AG10803 (cell line): ENCODE measurements at places on chromosomes 1 and 21.
A peak's percentile ranks its signal among the peaks of the same experiment; 100 is the strongest.

DNA sequence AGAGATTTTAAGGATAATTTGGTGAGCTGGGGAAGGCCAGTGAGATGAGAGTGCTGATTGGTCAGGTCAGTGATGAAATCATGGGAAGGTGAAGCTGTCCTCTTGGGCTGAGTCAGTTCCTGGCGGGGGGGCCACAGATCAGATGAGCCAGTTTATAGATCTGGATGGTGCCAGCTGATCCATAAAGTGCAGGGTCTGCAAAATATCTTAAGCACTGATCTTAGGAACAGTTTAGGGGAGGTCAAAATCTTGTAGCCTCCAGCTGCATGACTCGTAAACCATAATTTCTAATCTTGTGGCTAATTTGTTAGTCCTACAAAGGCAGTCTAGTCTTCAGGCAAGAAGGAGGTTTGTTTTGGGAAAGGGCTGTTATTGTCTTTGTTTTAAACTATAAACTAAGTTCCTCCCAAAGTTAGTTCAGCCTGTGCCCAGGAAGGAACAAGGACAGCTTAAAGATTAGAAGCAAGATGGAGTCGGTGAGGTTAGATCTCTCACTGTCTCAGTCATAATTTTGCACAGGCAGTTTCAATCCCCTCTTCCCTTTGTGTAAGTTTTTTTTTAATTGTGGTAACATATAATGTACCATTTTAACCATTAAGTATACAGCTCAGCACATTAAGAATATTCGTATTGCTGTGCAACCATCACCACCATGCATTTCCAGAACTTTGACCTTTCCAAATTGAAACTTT lies 39.4 kb downstream of the PTAFR start:
- DNase-seq = no peak

DNA sequence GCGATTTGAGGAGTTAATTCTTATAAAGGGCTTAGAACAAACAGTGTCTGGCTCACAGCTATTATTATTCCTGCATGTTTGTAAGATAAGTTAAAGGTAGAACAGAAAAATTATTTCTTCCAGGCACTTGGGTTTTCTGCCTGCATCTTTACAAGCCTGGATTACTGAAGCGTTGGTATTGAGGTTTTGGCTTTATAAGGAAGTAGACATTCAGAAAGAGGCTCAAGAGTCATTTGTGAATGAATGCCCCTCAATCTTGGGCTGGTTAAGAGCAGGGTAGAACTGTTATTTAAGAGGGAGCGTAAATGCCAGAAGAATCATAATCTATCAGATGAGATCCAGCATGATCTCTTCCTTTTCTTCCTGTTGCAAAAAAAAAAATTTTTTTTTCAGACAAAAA lies 77.3 kb upstream of the ARID1A start:
- no peak for DNase-seq

- no peak for DNase-seq
Observed at GRCh38 chr1:34283142-34283541, 106.4 kb downstream of the C1orf94 start.

DNA sequence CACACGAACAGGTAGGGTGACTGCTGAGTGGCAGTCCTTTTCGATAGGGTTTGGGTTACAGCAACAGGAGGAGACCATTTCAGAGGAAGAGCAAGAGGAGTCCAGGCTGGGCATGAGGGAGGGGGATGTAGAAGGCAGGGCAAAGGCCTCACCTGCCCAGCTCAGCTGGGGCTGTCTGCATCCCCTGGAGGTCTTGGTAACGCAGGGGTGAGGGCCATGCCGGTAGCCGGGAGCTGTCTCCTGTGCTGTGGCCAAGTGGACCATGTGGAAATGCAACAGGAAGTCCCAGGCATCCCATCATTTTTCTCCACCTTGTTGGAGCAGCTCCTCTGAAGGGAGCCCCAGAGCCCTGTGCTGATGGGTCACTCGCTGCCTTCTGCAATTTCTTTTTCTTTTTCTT lies 105.4 kb upstream of the C1orf174 start:
- DNase-seq = no peak

DNA sequence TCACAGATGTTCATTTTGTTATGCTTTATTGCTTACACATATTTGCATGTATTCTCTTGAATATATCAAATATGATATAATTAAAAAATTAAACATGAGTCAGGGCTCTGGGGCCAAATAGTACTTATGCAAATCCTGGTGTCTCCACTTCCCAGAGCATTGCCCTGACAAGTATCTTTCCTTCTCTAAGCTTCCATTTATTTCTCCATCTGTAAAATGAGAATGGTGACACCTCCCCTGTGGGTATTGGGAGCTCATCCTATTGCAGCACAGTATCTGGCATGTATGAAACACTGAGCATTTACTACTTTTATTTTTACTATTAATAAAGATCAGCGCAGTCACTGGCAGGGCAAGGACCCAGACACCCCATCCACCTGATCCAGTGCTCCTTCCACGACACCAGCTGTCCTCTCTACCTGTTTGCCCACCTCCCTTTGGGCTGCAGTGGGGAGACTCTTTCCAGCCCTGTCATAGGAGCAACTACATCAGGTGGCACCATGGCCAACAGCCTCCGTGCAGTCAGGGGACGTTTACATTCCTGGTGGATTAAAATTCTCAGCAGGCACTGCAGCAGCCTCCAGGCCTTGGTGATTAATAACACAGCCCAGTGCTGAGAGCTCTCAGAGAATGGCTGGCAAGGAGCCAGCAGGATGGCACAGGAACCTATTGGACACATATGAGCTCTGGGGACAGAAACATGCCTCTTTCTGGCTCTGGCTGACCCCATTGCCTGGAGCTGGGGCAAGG lies 113.0 kb downstream of the DMRTB1 start:
- peak; percentile 72 for DNase-seq

- no peak for DNase-seq
Observed at GRCh38 chr21:34343347-34343746, 20.5 kb upstream of the KCNE2 start.

GRCh38 chr21:26557106-26557505 lies 16.0 kb downstream of the CYYR1 start:
- DNase-seq = no peak

DNA sequence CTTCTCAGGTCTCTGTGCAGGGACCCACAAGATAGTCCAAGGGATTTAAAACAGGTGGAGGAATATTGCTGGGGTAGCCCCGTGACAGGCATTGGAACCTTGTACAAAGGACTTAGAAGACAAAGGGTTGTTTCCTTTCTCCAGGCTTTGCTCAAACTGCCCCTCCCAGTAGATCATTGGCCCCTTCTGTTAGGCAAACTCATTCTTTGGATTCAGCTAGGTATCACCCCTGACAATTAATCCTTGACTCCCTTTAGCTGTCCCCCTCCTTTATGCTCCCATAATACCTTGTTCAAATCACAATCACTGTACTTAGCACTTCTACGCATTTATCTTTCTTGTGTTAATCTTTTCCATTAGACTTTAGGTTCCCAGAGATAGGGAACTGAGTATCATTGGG lies 360.5 kb downstream of the KCNH1 start:
- DNase-seq = no peak

GRCh38 chr1:3073489-3074296 lies 4.7 kb downstream of the PRDM16 start:
- no peak for DNase-seq

DNA sequence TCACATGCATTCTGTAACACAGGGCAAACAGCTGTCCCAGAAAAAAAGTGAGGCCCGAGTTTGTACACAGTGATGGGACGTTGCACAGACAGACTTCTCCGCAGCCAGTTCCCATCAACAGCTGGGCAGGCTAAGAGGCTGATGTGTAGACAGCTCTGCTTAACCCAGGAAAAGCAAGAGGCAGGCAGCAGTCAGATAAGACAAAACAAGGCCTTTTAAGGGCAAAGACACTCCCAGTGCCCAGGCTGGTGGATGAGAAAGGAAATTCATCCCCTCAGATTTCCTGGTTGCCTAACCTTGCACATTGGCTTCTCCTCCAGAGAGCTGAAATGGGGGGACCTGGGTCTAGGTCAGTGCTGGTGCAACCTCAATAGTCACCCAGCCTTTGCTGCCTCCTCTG lies 17.2 kb upstream of the PHLDA3 start:
- DNase-seq = no peak

DNA sequence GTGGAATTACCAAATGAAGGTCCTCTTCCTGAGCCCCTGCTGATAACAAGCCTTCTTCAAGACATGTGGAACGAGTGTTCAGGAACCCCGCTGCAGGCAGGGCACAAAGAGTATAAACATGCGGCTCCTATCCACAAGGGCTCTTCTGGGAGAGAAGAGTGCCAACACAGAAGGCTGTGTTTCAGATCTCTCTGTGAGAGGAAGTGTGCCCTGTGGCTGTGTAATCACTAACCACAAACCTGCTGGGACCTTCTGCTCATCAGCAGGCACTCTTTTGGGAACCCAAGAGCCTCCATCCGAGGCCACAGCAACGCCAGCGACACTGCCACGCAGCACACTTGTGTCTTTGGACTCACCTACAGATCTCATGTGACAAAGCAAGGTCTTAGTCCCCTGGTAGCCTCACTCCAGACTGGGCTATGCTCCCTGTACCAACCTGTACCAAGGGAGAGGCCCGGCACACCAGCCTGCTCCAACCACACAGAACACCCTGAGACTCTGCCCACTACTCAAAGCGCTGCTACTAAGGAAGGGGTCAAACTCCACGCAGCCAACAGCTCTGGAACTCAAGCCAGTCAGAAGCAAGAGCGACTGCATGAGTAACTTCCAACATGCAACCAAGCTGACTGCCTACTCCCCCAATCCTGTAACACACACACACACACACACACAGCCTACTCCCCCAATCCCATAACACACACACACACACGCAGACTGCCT lies 7.8 kb downstream of the PTTG1IP start:
- DNase-seq = no peak

DNA sequence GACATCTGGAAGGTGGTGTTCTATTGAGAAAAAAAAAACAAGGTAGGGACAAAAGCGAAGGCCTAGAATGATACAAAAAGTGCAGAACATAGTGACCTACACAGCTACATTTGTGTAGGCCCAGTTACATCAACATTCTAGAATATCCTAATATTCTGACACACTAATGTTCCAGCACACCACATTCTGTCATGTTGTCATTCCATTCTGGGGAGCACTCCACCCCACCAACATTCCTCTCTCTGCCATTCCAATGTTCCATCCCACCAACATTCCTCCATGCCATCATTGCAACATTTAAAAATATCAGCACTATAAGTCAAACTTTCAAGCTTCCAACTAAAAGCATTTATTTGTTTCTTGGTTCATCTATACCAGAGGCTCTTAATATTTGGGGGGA lies 28.5 kb downstream of the COA7 start:
- DNase-seq = peak; percentile 90

DNA sequence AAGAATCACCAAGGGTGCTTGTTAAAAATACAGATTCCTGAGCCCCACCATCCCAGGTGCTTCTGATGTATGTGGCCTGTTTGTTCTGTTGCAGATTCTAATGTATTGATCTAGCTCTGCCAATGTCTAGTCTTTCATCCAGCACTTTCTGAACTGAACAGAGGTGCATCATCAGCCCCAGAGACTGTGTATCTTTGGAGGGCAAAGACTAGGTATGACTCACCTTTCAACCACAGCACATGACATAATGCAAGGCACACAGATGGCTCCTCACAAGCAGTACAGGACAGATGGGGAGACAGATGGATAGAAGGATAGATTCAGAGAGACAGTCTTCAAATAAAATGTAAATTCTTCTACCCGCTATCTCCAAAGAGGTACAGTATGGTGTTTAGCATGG lies 32.3 kb downstream of the CD58 start:
- peak; percentile 14 for DNase-seq

- DNase-seq = no peak
Observed at GRCh38 chr1:115057661-115058254, 28.1 kb downstream of the TSHB start.

DNA sequence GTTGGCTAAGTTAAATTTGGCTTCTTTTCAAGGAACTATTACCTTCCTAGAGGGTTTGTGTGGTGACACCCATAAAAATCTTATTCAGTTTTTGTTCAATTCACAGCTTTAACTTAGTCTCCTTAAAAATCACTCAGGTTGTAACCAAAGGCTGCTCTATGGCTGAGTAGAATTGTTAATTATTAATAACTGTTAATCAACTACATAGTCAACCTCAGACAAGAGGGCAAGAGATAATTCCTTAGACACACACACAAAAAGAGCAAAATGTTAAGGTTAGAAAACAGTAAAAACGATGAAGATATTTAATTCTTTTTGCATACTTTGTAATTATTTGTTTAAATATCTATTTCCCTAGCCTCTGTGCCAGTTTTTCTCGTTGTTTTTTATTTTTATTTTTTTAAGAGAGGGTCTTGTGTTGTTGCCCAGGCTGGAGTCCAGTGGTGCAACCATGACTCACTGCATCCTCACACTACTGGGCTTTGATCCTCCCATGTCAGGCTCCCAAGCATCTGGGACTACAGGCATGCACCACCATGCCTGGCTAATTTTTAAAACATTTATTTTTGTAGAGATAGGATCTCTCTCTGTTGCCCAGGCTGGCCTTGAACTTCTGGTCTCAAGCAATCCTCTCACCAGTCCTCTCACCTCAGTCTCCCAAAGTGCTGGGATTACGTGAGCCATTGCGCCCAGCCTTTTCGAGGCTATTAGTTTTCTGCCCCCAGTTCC lies 215.2 kb downstream of the DISC1 start:
- peak; percentile 87 for DNase-seq

DNA sequence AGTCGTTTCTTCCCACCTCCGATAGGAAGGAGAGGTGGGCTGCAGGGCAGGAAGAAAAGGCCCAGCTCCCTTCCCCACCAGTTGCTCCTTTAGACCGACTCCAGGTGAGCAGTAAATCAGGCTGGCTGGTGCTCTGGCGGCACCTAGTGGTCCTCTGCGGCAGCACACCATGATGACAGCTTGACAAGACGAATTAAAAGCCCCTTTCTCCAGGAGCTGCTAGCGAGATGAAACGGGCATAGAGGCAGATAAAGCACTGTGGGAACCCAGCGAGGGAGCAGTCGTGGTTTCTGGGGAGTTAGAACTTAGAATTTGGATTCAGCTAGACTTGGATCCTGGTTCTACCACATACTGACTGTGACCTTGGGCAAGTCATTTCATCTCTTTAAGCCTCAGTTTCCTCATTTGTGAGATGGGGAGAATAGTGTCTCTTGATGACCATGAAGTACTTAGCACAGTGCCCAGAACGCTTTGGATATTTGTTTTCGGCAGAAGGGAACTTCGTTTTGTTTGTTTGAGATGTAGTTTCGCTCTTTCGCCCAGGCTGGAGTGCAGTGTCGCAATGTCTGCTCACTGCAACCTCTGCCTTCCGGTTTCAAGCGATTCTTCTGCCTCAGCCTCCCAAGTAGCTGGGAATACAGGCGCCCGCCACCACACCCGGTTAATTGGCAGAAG lies 21.8 kb upstream of the COL9A2 start:
- peak; percentile 63 for DNase-seq

GRCh38 chr1:216670118-216670883 lies 52.9 kb downstream of the ESRRG start:
- peak; percentile 7 for DNase-seq

- no peak for DNase-seq
Observed at GRCh38 chr21:29777160-29777559, 162.6 kb downstream of the GRIK1 start.
